ENCODE measurements at places on chromosomes 3 and 15.
A peak's percentile ranks its signal among the peaks of the same experiment; 100 is the strongest.

DNA sequence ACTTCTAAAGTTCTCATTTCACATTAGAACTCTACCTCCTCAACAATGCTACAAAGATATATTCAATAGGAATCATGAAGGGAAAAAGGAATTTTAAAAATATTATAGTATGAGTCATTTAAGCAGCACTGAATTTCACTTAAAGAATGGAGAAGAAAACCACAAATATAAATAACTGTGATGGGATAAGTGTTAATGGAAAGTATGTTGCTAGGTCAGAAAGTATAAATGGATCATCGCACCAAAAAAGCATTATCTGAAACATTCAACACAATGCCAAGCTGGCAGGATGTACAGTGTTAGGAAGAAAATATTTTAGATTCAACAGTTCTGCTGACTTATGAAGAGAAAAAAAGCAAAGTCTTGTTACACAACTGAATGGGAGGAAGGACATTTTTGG lies 101.4 kb downstream of the TFG start:
- no peak for DNase-seq

DNA sequence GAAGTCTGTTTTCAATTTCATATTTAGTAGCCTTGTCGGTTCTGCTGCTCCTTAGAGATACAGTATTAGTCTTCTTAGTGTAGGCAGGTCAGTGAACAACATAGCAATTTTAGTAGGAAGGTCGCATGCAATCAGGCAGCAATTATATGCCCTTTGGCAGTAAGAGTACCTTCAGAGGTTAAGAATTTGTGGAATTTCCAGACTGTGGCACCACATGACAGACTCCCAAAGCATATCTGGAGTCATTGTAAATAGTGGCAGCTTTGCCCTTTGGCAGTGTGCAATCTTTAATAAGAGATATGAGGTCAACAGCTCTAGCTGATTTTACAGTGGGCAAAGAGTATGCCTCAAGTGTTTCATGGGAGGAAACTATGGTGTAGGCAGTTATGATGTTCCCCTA lies 1532.5 kb upstream of the CADM2 start:
- no peak for DNase-seq

DNA sequence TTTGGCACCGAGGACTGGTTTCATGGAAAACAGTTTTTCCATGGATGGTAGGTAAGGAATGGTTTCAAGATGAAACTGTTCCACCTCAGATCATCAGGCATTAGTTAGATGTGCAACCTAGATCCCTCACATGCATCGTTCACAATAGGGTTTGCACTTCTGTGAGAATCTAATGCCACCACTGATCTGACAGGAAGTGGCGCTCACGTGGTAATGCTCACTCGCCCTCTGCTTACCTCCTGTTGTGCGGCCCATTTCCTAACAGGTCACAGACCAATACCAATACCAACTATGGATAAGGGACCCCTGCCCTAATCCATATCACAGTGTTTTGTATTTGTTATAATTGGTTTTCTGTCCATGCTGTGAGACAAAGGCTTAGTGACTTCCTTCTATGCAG lies 58.9 kb downstream of the SLMAP start:
- peak; percentile 48 for DNase-seq

DNA sequence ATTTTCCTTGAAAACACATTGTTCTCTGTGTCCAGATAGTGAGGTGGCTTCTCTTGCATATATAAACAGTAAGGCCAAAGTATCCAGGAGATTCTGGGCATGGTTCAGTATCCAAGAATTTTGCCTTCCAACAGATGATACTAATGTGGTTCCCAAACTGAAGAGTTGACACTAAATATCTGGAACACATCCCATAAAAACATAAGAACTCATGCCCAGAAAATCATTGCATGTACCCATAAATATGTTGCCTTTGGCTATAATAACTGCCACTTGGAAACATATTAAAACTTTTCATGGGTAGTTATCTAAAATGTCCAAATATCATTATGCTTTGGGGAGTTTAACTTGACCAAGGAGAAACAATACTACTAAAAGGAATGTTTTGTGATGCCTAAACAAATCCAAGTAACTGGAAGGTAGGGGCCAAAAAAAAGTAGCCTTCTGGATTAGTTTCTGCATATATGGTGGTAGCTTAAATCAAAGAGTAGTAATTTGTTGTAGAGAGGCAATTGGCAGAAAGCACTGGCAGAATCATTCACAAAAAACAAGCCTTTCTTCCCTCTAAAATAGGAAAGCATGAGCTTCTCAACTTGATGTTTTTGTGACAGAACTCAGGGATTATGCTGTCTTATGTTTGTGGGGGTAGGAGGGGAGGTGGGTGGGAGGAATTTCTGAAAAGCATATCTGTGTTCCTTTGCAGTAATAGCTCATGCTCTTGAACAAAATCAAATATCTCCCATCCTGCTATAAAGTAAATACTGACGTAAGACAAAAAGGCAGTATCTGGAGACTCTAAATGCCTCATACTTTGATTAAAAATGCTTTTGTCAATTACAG lies 753.9 kb downstream of the TUSC7 start:
- no peak for DNase-seq

DNA sequence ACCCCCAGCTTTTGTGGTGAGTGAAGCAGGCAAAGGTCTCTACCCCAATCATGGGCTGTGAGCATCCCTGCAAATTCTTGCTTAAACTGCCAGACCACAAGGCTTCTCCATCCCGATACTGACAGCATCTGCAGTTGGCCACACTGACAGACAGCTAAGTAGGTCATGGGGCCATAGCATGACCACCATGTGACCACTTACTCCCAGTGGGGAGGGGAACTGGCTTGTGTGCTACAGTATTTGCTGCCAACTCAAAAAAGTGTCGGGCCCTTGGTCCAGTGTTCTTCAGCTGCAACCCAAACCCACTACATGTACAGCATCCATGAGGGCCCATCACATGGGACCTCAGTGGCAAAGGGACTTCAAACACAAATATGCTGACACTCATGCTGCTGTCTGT lies 103.4 kb downstream of the SEC22A start:
- DNase-seq, result no peak

- DNase-seq, result no peak
Measured at GRCh38 chr3:122890077-122890719, 95.3 kb downstream of the SLC49A4 start.

DNA sequence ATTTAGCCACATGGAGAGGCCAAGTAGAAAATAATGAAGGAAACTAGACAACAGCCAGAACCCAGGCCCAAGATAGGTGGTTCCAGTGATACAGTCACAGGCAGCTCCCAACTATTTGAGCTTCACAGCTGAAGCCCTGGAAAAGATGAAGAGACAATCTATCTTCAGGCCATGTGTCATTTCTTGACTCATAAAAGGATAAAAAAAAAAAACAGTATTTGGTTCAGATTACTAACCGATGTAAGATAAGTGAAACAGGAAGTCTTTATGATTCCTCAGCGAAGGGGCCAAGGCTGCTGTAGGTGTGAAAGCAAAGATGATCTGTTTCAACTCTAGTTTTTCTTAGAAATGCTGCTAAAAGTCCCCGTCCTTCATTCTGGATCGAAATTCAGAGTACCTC lies 394.6 kb downstream of the ZNF385D start:
- no peak for DNase-seq

- DNase-seq, result peak; percentile 10
Measured at GRCh38 chr15:83559310-83559966, 94.5 kb upstream of the ADAMTSL3 start.

DNA sequence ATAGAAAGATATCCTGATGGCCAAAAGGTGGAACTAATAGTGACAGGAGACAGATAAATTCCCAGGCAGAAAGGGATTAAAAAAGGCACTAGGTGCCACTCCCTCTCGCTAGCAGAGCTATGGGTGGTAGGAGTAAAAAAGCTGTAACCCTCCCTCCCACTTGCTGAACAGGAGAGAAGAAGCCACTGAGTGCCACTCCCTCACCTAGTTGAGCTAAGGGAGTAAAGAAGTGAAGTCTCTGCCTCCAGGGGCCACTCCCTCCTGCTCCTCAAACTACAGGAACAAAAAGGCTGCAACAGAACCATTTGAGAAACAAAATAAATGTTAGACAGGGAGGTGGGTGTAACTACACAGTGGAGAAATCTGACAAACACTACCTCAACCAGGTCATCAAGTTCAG lies 276.2 kb upstream of the EPHA6 start:
- no peak for DNase-seq

- DNase-seq, result no peak
Measured at GRCh38 chr3:182784542-182784941, 8.8 kb upstream of the ATP11B start.

- no peak for DNase-seq
Measured at GRCh38 chr3:126924458-126924857, 58.5 kb upstream of the PLXNA1 start.

- DNase-seq, result no peak
Measured at GRCh38 chr3:167330993-167331785, 48.9 kb downstream of the ZBBX start.

DNA sequence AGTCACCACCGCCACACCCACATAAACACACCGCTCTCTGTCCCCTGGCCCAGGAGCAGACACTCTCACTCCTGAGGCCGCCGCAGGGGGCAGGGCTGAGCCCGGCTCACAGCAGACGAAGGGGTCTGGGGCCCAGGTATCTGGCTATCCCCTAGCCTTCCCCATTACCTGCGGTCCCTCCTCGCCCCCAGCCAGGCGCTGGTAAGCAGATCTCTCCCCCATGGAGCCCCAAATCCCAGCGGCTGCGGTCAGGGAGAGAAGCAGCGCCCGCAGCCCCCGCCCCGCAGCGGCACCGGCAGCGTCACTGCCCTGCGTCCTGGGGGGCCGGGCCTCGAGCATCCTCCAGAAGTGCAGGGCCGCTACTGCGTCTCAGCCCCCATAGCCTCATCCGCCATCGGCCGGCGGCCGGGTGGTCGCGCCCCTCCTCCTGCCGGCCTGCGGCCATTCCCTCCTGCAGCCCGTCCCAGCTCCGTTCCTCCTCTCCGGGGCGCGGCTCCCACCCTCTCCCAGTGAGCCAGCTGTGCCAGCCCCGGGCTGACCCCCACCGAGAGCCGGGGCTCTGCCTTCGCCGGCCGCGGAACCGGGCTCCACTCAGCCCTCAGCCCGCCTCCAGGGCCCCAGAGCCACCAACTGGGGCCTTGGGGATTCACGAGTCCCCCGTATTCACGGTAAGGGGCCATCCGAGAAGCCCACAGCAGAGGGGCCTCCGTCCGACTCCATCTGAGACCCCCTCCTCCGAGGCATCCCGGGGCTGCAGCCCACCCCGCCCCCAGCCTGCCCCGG lies 13.1 kb downstream of the TNK2 start:
- peak; percentile 77 for DNase-seq

DNA sequence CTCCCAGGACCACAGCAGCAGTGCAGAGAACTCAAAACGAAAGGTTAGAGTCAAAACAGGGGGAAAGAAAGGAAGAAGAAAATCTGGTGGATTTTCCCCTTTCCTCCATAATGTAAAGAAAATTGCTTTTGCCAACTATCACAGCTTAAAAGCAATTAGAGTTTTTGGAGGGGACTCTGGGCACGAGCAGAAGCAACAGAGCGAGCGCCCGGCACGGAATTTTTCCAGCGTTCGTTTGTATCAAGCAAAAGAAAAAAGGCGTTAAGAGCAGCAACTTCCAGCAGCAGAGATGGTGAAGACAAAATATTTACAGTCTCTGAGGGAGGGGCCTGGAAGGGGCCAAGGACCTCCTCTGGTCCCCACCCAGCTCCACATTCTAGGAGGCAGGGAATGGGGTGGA lies 174.9 kb upstream of the LINGO1 start:
- no peak for DNase-seq

DNA sequence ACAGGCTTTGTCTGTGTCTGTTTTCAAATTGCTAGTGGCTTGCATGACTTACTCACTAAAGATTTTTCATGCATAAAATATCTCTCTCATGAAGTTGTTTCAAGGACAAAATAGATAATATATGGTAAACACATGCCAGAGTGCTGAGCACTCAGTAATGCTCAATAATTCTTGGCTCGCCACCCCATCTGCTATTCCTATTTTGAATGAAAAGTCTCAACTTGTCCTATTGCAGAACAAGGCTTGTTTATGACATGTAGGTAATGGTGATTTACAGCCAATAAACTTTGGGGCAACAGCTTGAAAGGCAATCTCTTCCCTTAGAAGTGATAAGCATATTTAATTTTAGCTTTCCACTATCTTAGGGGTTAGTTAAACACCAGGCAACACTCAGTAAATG lies 789.0 kb upstream of the ROBO1 start:
- DNase-seq, result no peak

- no peak for DNase-seq
Measured at GRCh38 chr3:99863588-99863987, 45.9 kb downstream of the CMSS1 start.

- DNase-seq, result no peak
Measured at GRCh38 chr3:130900959-130901358, 7.1 kb downstream of the ATP2C1 start.

DNA sequence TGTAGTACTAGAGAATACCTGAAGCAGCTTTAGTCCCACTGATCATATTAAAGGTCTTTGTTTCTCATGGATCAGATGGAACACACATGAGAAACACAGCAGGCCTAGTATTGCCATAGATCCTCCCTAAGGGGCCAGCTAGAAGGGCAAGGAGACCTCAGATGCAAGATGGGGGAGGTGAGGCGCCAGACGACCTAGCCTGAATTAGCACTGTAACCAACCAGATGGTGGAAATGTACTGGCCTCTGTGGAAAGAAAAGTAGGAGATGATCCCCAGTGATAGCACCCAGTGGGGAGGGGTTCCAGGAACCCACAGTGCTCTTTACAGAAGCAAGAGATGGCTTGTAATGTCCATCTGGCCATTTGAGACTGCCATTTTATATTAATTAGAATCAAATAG lies 138.2 kb upstream of the ZNF385D start:
- no peak for DNase-seq

- DNase-seq, result no peak
Measured at GRCh38 chr15:70935631-70936030, 43.0 kb downstream of the LRRC49 start.

GRCh38 chr3:128537091-128537703 lies 44.2 kb upstream of the GATA2 start:
- DNase-seq, result no peak

DNA sequence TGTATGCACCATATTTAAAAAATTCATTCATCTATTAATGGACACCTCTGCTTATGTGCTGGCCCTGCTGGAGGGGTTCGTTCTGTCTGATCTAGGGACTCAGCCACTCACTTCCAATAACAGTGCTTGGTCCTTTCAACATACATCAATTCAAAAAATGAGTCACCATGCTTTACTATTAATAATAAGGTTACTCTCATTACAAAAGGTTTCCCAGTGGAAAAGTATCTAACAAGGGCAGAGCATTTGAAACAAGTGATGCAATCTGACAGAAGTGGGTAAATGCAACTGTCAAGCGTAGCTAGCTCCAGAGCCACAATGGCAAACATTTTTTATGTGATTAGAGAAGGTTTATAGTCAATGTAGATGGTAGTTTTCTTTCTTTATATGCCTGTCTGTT lies 67.9 kb upstream of the TNIK start:
- no peak for DNase-seq

All from CD4-positive, alpha-beta T cell treated with Interleukin-1 beta for 1 hour (primary cell).